Neural progenitor cell (in vitro differentiated cells): ENCODE measurements at places on chromosomes 12 and 14.

- DNase-seq: no peak
These were observed 181.8 kb upstream of the MYL2 start for GRCh38 chr12:111102102-111102739.

- DNase-seq: no peak
These were observed 14.6 kb upstream of the PRMT8 start for GRCh38 chr12:3476403-3476802.

GRCh38 chr14:26621807-26622560 is 24.2 kb upstream of the NOVA1 start:
- peak; percentile 71 for DNase-seq

DNA sequence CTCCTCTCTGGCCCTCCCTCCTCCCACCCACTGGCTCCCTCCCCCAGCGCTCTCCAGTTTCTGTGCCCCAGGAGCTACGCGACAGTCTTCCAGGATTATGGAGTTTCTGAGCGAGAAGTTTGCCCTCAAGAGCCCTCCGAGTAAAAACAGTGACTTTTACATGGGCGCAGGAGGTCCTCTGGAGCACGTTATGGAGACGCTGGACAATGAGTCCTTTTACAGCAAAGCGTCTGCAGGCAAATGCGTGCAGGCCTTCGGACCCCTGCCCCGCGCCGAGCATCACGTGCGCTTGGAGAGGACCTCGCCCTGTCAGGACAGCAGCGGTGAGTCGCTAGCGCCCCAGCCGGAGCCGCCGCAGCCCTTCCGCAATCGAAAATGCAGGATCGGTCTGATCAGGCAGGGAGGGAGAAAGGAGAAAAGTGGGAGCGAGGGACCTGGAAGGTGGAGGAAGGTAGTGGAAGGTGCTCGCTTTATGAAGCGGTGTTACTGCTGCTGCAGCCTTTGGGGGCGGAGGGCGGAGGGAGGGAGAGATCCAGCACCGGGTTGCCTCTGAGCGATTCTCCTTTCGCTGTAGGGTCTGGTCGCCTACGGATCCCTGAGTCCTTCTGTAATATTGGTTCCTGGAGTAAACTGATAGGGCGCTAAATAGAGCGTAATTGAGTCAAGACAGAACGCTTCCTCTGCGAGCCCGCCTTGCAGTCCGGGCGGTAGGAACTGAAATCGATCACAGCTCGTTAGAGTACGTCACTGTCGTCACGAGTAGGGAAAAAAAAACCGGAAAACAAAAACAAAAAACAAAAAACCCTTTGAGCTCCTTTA is at the start of gene ALX1:
Gene ALX1 (plus strand): TSS at position 56 of the 819 bp plus-strand sequence. CDS start 42 bp downstream, at position 98.
- DNase-seq: peak; percentile 89

- DNase-seq: no peak
These were observed 19.1 kb downstream of the DACT1 start for GRCh38 chr14:58656671-58657411.

GRCh38 chr14:65320661-65321308 is 91.7 kb upstream of the FUT8 start:
- no peak for DNase-seq
